ENCODE measurements at places on chromosomes 6 and 20.

DNA sequence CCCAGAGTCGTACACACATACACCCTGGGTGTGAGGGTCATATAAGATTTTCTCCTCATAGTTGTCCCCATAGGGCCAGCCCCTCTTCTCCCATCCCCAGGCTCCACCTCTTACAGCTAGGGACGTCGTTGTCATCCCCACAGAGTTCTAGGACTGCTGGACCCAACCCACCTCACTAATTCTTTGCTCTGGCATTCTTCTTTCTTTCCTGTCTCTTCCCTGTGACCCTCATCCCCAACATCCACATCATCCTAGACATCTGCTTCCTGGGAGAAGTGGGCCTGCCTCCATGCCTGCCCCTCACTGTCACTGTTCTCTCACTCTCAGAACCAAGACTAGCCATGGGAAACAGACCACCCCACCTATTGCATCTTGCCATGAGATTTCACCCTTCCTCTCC lies 1.1 kb downstream of the PSMF1 start:
- DNase-seq = no peak

DNA sequence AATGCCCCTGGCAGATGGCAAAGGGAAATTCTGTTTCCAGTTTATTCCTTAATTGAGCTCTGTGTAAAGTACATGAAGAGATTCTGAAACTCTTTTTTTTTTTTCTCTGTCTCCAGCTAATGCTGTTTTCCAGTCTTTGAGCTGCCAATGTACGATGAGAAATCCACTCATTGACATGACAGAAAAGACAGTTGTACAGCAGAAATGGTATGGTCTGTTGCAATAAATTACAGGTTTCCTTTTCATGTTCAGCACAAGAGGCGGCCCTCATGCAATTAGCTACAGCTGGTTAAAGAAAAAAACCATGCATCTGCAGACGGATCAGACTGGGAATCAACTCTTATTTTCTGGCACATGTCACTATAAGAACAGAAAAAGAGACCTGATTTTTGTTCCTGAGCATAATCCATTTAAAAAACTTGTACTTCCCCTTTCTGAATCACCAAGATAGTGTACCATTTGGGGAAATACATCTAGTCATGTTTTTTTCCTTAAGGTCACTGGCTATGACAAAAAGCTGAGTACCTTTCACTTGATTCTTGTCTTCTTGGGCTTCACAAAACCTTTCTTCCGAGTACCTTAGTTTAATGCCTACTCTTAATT lies 289.8 kb upstream of the PREP start:
- DNase-seq = no peak

GRCh38 chr6:33761922-33762629 lies 15.4 kb upstream of the IP6K3 start:
- DNase-seq = peak; percentile 59

DNA sequence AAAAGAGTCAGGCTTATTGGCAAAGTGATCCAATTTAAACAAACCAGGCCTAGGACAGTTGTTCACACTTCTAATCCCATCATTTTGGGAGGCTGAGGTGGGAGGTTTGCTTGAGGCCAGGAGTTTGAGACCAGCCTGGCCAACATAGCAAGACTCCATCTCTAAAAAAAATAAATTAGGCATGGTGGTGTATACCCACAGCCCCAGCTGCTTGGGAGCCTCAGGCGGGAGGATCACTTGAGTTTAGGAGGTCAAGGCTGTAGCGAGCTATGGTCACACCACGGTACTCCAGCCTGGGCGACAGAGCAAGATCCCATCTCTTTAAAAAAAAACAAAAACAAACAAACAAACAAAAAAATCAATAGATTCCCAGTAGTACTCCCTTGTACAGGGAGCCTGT lies 86.8 kb downstream of the SASH1 start:
- DNase-seq = no peak

GRCh38 chr6:148214667-148215066 lies 128.0 kb upstream of the SASH1 start:
- DNase-seq = no peak

DNA sequence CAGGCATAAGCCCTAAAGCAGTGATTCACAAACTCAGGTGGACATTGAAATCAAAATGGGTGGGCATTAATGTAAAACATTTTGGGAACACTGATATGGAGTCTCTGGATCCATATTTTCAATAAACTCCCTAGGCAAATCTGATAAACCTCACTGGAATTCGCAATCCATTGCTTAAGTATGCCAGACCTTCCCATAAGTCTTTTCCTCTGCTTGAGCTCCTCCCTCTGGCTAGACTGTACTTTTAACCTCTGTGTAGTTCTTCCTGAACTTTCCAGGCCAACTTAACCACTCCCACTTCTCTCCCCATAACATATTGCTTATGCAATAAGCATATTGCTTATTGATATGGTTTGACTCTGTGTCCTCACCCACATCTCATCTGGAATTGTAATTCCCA lies 629.7 kb upstream of the IMPG1 start:
- peak; percentile 1 for DNase-seq

GRCh38 chr20:2696646-2697045 lies 4.1 kb downstream of the EBF4 start:
- no peak for DNase-seq

GRCh38 chr6:142819603-142820337 lies 125.2 kb downstream of the HIVEP2 start:
- DNase-seq = no peak

DNA sequence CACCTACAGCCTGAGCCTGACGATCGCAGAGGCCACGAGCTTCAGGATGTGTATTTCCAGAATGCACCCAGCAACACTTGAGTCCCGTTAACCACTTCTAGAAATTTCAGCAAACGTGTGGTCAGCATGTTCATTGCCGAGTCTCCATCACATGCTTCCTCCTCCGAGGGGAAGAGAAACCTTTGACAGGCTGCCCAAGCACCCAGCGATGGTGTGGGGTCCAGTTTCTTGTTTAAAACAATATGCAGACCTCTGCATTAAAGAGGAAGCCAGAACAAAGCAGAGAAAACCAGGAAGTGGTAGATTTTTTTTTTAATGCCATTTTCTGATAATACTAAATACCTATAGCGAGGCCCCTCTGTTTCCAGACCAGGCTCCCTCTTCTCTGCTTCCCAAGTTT lies 71.9 kb downstream of the GNAS-AS1 start:
- DNase-seq = no peak

DNA sequence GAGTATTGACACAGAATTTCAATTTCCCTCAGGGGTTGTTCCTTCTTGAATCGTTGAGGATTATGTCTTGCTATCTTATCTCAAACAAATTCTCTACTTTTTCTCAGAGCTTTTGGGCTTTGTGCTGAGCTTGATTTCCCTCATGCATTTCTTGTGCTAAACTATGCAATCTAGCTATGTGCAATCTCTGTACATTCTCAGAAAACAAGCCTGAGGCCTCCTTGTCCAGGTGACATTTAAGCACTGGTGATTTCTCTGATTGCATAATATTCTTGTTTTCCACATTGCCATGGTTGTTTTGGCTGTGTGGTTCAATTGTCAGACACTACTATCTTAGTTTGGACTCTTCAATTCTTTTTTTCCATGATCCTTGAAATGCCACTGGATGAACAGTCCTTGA lies 81.2 kb upstream of the MAN1A1 start:
- DNase-seq = no peak

GRCh38 chr6:117549611-117550010 lies 52.7 kb downstream of the GOPC start:
- DNase-seq = no peak

DNA sequence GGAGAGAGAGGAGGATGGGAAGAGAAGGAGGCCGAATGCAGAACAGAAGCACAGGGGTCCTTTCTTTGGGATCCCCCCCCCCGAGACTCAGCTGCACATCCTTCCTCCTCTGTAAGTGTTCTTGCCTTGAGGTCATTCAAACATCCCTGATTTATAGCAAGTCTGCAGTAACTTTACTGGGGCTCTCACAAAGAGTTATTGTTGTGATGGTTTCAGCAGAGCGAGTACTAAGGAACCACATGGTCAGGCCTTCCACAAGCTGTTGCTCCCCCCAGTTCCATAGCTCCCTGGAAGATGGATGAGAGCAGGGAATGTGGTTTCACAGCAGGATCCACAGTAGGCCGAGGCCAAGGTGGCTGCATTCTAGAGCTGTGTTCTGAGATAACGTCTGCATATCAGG lies 351.4 kb upstream of the CDH4 start:
- no peak for DNase-seq

- no peak for DNase-seq
Observed at GRCh38 chr6:142275236-142276006, 26.4 kb upstream of the ADGRG6 start.

DNA sequence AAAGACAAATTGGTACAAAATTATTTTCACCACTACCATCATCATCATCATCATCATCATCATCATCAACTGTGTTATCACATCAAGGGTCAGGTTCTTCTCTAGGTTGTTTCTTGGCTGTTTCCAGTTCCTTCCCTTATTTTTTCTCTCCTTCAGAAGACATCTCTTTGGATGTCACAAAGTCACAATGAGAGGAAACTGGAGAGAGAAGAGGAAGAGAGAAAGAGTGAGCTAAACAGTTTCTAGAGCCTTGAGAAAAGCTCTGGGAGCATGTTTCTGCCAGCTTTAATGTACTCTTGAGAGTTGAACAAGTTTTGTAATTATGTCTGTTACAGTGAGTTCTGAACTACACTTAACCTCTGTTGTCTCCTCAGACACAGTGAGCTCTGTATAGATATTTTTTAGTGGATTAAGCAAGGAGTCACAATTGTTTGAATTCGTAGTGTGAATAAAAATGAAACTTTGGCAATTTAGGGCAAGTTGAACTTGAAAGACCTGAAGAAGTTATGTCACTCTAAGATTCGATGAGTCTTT lies 123.0 kb upstream of the AKIRIN2 start:
- DNase-seq = no peak

GRCh38 chr6:47944846-47945245 lies 163.0 kb downstream of the OPN5 start:
- DNase-seq = no peak

GRCh38 chr20:17893445-17893844 lies 75.1 kb downstream of the SNX5 start:
- no peak for DNase-seq

- no peak for DNase-seq
Observed at GRCh38 chr6:118485601-118486550, 62.2 kb upstream of the PLN start.

- no peak for DNase-seq
Observed at GRCh38 chr20:19973961-19974629, 43.1 kb upstream of the NAA20 start.

DNA sequence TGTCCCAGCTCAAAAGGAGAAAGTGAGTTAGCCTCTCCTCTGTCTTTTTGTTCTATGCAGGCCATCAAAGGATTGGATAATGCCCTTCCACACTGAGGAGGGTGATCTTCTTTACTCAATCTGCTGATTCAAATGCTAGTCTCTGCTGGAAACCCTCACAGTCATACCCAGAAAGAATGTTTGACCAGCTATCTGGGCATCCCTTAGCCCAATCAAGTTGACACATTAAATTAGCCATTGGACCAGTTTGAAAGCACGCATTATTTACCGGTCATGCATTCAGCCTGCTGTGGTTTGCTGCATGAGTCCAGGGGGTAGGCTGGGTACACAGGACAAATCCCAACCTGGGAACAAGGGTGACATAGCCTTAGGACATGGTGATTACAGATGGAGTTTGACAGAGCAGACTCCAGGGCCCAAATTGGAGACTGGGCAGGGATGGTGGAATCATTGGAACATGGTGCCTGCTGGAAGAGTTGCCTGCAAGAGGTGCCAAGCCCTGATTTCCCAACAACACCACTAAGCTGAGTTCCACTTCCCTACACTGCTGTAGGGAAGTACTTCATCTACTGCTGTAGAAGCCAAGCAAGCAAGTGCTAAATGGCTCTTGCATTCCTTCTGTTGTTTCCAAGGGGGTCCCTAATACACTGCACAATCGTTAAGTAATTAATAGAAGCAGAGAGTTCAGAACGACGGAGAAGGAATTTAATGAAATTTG lies 87.7 kb downstream of the RNF182 start:
- DNase-seq = no peak

DNA sequence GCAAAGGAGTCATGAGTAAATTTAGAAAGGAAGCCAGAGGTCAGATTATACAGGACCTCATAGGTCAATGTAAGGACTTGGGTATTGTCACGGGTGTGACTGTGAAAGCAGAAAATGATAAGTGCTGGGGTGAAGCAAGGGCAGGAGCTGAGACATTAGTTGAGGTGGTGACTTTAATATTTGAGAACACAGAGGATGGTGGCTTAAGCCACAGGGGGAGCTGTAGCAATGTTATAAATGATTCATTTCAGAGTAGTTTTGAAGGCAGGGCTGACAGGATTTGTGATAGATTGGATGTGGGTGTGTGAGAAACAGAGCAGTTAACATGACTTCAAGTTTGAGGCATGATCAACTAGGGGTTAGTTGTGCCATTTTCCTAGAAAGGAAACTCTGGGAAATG lies 659.9 kb downstream of the EPM2A start:
- DNase-seq = no peak

DNA sequence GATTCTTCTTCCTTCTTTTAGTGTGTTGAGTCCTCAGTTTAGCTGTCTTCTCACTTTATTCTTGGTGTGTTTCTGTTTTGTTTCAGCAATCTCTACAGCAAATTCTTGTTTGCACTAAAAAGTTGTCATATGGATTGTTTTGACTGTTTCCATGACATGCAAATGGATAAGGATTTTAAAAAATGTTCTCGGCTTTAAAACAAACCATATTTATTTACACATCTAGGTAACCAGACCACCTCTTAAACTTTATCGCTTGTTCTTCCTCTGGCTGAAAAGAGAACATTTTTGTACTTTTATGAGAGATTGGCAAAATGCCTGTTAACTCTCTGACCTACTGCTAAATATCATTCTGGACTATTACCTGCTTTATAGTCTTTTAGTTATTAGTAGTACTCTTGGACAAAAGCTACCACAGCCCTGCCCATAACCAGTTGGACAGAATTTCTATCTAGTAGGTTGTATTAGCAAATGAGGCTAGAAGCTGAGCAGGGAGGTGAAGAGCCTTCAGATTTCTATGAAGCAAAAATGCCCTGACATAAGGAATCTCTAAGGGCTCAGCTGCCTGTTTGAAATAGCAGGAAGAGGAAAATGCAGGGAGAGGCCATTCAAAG lies 268.3 kb downstream of the CD109 start:
- DNase-seq = no peak

DNA sequence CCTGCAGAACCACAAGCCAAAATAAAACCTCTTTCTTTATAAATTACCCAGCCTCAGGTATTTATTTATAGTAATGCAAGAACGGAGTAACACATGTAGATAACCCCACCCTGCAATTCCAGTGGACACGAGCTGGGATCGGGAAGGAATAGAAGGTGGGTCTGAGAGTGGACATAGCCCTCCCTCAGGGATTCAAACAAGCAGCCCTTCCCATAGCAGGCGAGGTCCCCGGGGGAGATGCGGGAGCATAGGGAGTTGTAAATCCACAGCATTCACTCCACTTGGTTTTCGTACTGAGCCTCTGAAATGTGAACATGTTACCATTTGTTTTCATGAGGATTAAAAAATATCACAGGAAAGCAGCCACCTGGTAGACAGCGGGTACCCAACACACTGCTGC lies 312.6 kb downstream of the CDH4 start:
- no peak for DNase-seq
